ENCODE measurements at places on chromosomes 3 and 15. TPM values are rescaled to one million over a fixed set of nuclear protein-coding genes. Genes with fewer than 3 reads are reported as not detected.
A peak's percentile ranks its signal among the peaks of the same experiment; 100 is the strongest.

DNA sequence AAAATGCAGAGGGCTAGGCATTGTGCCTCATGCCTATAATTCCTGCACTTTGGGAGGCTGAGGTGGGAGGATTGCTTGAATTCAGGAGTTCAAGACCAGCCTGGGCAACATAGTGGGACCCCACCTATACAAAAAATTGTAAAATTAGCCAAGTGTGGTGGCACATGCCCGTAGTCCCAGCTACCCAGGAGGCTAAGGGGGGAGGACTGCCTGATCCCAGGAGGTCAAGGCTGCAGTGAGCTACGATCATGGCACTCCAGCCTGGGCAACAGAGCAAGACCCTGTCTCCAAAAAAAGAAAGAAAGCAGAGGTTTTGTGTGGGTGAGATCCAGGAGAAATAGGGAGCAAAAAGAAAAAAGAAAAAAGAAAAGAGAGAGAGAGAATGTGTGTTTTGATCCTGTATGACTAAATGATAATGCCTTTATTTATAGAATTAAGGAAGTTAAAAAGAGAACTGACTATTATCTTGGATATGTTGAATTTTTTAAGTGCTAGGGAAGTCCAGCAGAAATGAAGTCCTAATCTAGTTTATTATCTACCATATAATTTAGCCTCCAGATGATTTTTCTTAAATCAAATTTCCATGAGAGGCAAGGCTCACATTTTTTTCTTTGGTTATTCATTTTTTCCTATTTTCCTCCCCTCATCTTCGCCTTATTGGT lies 4.8 kb downstream of the TTBK2 start:
- DNase-seq: no peak

- peak; percentile 73 for DNase-seq
Observed at GRCh38 chr3:138347960-138348753, at the start of gene MRAS. Gene MRAS, plus strand, starts transcription at chr3:138348579. Its CDS starts 24,305 bp downstream, at chr3:138372884.

ITGB5 gene
- 139 TPM for total RNA-seq

GRCh38 chr15:71088683-71089082 lies 26.6 kb upstream of the THSD4 start:
- DNase-seq: no peak

EDC3 gene
- 47.6 TPM for total RNA-seq

- DNase-seq: peak; percentile 93
Observed at GRCh38 chr15:69593981-69594966, 141.7 kb downstream of the RPLP1 start.

ROPN1 gene
- total RNA-seq: not detected

DNA sequence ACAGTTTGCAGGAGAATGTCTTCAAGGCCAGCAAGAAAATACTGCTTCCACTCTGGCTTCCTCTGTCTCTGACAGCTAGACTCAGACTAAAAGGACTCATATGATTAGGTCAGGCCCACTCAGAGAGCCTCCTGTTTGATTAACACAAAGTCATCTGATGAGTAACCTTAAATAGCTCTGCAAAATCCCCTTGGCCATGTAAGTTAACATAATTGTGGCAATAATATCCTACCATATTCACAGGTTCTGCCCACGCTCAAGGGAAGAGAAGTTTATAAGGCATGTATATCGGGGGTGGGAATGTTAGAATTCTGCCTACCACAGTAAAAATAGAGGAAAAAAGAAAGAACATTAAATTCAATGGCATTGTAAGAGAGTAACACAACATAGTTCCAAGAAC lies 20.6 kb upstream of the HHATL start:
- DNase-seq: no peak

GRCh38 chr3:99669879-99670555 lies 31.6 kb downstream of the COL8A1 start:
- peak; percentile 64 for DNase-seq

- no peak for DNase-seq
Observed at GRCh38 chr3:122536632-122537001, 21.9 kb upstream of the KPNA1 start.

- DNase-seq: peak; percentile 85
Observed at GRCh38 chr3:172846706-172847105, 96.2 kb downstream of the ECT2 start.

GRCh38 chr15:43441316-43441715 lies 51.6 kb downstream of the TP53BP1 start:
- DNase-seq: peak; percentile 39

DNA sequence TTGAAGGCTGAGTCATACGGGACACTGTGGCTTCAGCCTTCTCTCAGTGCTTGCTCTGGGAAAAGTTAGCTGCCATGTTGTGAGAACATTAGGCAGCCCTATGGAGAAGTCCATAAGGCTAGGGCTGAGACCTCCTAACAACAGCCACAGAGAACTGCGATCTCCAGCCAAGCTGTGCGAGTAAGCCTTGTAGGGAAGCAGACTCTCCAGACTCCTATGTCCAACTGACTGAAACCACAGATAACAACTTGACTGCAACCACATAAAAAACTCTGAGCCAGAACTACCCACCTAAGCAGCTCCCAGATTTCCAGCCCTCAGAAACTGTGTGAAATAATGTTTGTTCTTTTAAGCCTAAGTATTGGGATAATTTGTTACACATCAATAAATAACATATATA lies 40.7 kb downstream of the DENND6A start:
- DNase-seq: peak; percentile 69

ZPLD1 gene
- total RNA-seq: 0.60 TPM

GRCh38 chr3:178341636-178342035 lies 194.6 kb upstream of the KCNMB2 start:
- no peak for DNase-seq

DET1 gene
- total RNA-seq: 3.7 TPM

CACNA2D2 gene
- total RNA-seq: 1.00 TPM

DNA sequence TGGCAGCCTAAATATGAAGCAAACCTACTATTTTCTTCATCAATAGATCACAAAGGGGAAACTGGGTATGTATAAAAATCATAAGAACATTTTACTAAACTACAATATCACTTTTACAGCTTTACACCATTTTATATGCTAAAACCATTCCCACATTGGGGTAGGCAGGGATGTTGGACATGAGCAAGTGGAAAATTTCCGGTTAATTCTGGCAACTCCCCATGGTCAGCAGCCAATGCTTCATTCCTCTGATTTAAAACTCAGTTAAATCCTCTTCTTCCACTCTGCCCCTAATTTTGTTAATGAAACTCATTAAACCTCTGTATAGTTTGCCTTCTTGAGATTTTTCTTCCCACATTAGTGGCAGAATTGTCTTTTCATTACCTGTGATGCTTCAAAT lies 552.5 kb upstream of the NECTIN3 start:
- no peak for DNase-seq

DNA sequence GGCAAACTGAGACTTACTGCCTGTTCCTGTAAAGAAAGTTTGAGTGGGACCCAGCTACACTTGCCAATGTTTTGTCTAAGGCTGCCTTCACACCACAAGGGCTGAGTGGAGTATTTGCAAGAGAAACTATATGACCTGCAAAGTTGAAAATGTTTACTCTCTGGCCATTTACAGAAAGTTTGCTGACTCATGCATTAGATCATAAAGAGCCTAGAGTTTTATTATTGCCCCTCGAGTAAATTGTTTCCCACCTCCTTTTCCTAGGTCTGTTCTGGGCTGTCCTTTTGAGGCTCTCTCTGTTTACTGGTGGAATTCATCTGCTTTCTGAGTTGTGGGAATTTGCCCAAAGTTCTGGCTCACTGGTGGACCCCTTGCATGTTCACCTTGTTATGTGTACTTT lies 6.7 kb upstream of the PROK2 start:
- DNase-seq: no peak

GRCh38 chr15:77827860-77828259 lies 195.1 kb upstream of the LINGO1 start:
- DNase-seq: no peak

DNA sequence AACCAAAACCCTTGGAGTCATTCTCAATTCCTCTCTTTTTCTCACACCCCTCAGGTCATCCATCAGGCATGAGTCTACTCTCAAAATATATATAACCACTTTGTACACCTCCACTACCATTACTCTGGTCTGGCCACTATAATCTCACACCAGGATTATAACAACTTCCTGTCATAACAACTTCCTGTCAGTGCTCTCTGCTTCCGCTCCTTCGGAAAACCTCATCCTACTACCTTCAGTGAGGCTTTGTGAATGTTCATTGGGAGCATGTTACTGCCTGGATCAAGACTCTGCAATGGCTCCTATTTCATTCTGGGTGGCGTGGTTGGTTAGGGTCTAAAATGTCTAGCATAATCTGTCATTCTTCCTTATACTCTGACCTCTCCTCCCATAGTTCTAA lies 447.4 kb downstream of the MAGI1 start:
- no peak for DNase-seq

CFAP20DC gene
- total RNA-seq: 0.57 TPM

SAMMSON gene
- total RNA-seq: not detected

THAP10 gene
- total RNA-seq: 1.6 TPM

FILIP1L gene
- 209 TPM for total RNA-seq

HRH1 gene
- 2.1 TPM for total RNA-seq

MYZAP gene
- 0.41 TPM for total RNA-seq

GRCh38 chr15:101528108-101528916 lies 38.8 kb upstream of the PCSK6 start:
- no peak for DNase-seq

- no peak for DNase-seq
Observed at GRCh38 chr3:14485981-14486380, 54.2 kb downstream of the GRIP2 start.

ATP13A5 gene
- not detected for total RNA-seq

ARNT2 gene
- total RNA-seq: 3.5 TPM

DNA sequence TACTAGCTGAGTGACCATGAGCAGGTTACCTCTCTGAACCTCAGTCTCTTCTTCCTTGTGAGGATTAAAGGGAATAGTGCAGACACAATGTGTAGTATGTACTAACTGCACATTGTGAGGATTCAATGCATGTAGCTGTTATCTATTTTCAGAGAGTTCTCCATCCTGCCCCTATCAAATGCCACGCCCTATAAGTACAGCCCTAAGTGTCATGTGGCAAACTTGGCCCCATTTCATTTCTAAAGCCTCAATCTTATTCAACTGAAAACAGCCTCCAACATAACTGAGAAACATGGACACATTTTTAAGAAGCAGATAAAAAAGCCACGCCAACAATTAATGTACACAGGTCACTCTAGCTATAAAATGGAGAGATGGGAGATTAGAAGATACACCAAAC lies 220.0 kb downstream of the TBL1XR1 start:
- DNase-seq: no peak

PLAAT1 gene
- total RNA-seq: 3.9 TPM

- DNase-seq: peak; percentile 14
Observed at GRCh38 chr3:195080571-195081151, 190.3 kb downstream of the XXYLT1 start.

IQCF5 gene
- not detected for total RNA-seq

- no peak for DNase-seq
Observed at GRCh38 chr3:148625095-148625736, 72.5 kb upstream of the AGTR1 start.

DNA sequence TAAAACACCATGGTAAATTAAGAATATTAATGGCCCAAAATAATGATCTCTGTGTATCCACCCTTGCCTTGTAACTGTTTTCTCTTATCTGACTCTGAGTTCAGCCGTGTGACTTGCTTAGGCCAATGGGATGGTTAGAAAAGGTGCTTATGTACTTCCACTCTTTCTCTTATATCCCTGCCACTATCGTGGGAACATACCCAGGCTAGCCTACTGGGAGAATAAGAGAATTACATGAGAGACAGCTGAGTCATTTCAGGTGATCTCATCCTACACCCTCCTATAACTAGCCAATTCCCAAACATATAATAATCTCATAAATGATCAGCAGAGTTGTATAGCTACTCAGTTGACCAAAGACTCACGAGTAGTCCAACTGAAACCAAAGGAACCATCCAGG lies 98.3 kb upstream of the ABI3BP start:
- DNase-seq: no peak

LMAN1L gene
- total RNA-seq: 0.32 TPM

DNA sequence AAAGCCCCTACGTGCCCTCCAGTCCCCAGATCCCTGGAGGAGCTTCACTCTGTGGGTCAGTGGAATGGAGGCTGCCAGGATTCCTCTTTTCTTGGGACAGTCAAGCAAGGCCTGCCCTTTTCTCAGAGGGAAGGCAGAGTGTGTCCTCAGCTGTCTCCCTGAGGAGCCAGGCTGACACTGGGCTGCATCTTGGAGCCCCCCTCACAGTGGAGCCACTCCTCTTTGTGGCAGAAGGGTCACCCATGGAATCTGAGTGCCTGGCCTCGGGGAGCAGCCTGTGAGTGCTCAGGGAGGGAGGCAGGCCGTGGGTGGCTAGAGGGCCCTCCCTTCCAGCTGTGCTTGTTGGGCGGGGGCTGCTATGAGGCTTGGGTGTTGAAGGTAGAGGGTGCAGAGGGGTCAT lies 41.2 kb downstream of the BOC start:
- no peak for DNase-seq

DISP2 gene
- total RNA-seq: 3.7 TPM

ZNF860 gene
- 3.7 TPM for total RNA-seq

DNA sequence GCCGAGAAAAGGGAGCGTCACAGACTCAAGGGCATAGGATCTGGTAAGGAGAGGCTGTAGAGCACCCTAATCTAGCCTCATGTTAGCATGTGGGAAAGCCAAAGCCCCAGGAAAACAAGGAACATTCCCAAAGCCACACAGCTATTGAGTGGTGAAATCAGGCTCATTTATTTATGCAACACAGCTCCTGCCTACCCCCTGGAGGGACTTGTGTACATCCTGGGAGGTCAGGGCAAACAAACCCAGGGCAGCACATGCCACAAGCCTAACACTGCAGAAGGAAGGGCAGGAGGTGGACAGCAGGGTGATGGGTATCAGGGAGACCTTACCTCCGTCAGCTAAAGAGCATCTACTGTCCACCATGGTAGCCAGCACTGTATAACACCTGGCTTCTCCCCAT lies 283.5 kb downstream of the RPLP1 start:
- no peak for DNase-seq

- no peak for DNase-seq
Observed at GRCh38 chr3:20975188-20975651, 775.8 kb downstream of the ZNF385D start.

DNA sequence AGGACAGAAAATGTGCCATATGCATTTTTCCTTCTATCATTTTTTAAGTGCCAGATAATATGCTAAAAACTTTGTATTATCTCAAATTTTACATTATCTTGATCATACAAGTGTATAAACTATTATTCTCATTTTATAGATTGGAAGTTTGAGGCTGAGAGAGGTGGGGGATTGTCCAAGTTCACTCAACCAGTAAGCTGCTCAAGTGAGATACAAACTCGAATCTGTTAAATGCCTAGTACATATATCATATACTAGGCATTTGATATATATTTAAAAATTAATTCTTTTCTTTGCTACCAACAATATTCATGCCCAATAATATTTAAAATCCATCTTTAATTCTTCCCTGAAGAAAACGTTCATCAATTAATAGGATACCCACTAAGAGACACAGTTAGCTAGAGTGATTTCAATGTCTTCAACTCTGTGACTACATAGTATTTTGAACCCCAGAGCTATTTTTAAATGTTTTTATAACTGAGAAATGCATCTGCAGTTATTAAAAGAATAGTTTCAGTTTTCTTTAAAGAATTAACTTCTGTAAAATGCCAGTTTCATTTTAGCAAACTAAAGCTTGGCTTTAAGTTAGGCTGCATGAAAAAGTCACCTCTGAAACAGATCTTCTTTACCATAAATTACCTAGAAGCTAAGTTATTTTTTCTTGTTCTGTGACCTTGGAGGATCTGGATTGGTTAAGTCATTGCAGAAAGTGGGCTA lies 40.4 kb downstream of the IQCB1 start:
- no peak for DNase-seq

GDPGP1 gene
- total RNA-seq: 4.1 TPM

- no peak for DNase-seq
Observed at GRCh38 chr3:47856669-47857068, 53.7 kb downstream of the DHX30 start.

ABHD17C gene
- total RNA-seq: 9.5 TPM
